H9 (cell line): ENCODE measurements at places on chromosomes 3 and 15.

GRCh38 chr15:39092354-39092753 lies 488.5 kb upstream of the THBS1 start:
- DNase-seq = no peak

DNA sequence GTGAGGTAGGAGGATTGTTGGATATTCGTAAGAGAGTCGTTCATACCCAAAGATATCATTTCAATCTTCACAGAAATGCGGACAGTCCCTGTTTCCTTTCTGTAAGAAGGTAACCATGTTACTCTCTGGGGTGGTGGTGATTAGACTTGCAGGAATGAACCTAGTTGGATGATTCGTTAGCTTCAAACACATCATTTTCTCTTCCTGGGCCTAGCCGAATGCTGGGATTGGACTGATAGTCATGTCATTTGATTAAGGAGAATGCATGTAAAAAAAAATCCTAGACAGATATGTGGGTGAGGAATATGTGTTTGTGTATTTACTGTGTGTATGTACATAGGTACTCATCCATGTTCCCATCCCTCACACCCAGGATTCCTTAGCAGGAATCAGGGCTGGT lies 12.4 kb downstream of the SLCO3A1 start:
- no peak for DNase-seq

- no peak for DNase-seq
Measured at GRCh38 chr3:138513090-138513843, 78.9 kb downstream of the ESYT3 start.

DNA sequence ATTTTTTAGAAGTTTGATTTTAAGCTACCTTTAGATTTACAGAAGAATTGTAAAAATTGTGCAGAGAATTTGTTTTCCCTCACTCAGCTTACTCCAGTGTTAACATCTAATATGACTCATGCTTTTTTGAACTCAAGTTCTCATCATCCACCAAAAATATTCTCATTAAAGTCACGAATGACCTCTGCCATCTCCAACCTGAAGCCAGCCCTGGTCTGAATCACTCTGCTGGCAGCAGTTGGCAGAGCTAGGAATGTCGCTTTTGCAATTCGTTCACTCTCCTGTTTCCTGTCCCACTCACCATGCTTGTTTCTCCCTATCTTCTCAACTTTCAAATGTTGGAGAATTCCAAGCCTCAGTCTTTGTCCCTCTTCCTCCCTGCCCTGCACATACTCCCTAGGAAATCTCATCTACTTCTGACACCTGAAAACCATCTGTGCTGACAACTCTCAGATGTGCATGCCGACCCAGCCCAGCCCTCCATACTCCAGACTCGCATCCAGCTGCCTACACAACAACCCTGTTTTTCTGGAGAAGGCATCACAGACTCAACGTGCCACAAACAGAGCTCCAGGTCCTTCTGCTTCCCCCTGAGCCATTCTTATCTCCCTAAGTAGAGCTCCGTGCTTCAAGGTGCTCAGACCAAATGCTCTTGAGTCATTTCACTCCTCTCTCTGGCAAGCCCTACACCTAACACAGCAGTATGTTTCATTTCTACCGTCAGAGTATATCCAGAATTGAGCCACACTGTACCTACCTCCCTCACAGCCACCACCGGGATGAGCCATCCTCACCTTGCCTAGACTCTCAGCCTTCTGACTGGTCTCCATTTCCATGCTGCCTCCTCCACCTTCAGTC lies 24.9 kb downstream of the PRR23E start:
- no peak for DNase-seq

DNA sequence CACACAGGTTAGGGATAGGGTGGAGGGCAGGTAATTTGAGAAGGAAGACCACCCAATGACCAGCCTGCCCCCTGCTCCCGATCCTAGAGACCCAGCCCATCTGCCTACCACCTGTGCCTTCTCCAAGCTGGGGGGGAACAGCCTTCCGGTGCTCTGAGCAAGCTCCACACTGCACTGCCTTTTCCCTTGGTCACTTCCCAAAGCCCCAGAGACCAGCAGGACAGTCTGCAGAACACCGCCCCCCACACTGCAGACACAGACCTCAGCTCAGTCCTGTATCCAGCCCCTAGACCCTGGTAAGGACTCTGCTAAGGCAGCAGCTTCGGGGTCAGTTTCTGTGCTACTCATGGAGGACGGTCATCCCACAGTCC lies 156.9 kb downstream of the MEGF11 start:
- no peak for DNase-seq

DNA sequence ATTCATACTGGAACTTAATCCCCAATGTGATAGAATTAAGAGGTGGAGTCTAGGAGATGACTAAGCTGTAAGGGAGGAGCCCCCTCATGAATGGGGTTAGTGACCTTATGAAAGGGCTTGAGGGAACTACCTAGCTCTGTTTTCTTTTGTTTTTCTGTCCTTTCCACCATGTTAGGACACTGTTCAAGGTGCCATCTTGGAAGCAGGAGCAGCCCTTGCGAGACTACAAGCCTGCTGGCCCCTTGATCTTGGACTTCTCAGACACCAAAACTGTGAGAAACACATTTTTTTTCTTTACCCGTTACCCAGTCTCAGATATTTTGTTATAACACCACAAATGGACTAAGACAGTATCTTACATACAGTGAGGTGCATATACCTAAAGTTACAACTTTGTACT lies 26.5 kb downstream of the GOLGA6A start:
- no peak for DNase-seq
